ENCODE measurements at places on chromosomes 16 and 17.
A peak's percentile ranks its signal among the peaks of the same experiment; 100 is the strongest.

DNA sequence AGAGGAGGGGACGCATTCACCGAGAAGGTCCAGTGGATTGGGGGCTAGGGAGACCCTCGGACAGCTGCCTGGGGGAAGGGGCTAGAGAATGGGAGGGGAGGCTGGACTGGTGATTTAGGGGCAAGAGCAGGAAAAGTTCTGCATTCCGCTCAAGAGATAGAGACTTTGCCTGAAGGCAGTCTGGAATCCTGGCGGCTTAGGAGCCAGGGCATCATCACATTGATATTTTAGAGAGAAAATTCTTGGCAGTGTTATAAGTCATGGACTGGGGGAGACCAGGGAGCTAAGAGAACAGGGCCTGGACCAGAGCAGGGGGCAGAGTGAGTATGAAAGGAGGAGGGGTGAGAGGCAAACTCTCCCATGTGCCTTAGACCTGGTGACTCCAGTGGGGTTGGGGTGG lies 35.8 kb downstream of the MSI2 start:
- no peak for DNase-seq

GRCh38 chr16:68656751-68657150 lies 11.6 kb downstream of the CDH3 start:
- no peak for DNase-seq

GRCh38 chr17:4972752-4973151 lies 5.1 kb upstream of the SPAG7 start:
- DNase-seq: no peak

DNA sequence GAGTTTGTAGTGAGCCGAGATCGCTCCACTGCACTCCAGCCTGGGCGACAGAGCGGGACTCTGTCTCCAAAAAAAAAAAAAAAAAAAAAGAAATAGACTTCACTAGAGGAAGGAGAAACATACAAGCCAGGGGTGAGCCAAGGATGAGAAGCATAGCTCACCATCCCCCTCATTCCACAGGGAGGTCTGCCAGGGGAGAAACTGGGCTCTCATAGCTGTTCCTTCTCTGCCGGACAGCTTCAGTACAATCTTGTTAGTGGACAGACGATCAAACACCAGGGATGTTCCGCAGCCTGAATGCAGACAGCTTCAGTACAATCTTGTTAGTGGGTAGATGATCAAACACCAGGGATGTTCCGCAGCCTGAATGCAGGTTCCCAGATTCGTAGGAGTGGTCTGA lies 509.6 kb downstream of the CDH13 start:
- no peak for DNase-seq

- peak; percentile 55 for DNase-seq
These were observed 86.1 kb downstream of the ZDHHC7 start for GRCh38 chr16:84925092-84925772.

DNA sequence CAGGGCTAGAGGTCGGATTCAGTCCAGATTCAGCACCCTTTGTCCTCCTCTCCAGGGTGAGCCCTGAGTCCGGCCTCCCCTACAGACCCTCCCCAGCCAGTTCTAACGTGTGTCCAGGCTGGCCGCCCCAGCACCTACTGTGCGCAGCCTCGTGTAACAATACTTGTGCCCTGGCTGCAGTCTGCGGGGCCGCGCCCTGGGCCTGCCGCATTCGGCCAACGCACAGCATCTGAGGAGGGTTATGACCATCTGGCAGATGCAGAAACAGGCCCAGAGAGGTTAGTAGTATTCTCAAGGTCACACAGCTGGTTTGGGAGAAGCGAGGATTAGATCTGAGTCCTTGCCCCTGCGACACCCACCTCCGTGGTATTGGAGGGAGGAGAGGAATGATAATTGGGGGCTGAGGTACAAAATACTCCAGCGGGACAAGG lies 968 bp downstream of the RIPOR1 start:
- no peak for DNase-seq

- no peak for DNase-seq
These were observed 9.7 kb upstream of the RUSF1 start for GRCh38 chr16:31517800-31518402.

GRCh38 chr17:44241106-44241624 lies 21.7 kb upstream of the UBTF start:
- DNase-seq: no peak

DNA sequence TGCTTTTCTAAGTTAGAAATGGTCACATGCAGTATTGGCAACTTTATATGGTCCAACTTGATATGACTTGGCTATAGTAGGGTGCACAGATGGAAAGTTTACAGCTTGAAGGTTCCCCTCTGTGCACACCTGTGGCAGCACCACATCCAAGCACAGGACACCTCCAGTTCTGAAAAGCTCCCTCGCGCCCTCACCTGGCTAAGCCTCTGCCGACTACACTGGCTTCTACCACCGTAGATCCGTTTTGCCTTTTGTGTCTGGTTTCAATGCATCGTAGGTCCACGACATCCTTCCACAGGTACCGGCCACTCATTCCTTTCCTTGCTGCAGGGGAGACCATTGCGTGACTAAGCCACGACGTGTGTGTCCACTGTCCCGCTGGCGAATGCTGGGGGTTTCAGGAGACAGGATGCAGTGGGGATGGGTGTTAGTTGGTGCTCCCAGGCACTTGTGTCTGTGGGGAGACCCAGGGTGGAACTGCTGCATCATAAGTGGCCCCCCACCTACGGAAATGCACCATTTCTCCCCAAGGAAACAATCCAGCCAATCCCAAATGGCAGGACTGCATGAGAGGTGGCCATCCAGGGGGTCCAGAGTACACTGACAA lies 4.9 kb upstream of the RASD1 start:
- no peak for DNase-seq

DNA sequence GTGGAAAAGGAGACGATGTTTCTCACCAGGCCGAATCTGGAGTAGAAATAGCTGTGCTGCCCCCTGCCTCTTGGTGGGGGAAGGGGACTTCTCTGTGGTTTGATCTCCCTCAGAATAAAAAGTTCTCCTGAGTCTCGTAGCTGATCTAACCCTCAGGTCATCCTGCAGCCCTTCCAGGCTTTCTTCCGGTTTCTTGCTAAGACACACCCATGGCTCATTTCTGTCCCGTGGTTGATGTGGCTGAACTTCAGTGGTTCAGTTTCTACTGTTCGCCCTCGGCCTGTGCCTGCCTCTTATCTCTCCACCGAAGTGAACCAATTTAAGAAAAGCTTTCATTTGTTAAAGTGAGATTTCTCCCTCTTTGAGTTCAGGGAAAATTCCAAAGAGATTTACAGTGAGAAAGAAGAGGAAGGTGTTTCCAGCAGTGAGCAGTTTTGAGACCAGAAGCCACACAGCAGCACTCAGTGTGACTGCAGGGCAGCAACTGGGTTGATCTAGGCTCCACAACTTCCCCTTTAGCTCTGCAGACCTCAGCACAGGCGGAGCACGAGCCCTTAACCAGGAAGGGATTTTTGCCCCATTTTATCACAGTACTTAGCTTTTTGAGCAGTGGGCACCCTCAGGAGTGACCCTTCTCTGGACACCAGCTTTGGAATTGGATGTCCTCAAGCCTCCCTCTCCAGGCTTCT lies 34.9 kb upstream of the CACNG5 start:
- no peak for DNase-seq

DNA sequence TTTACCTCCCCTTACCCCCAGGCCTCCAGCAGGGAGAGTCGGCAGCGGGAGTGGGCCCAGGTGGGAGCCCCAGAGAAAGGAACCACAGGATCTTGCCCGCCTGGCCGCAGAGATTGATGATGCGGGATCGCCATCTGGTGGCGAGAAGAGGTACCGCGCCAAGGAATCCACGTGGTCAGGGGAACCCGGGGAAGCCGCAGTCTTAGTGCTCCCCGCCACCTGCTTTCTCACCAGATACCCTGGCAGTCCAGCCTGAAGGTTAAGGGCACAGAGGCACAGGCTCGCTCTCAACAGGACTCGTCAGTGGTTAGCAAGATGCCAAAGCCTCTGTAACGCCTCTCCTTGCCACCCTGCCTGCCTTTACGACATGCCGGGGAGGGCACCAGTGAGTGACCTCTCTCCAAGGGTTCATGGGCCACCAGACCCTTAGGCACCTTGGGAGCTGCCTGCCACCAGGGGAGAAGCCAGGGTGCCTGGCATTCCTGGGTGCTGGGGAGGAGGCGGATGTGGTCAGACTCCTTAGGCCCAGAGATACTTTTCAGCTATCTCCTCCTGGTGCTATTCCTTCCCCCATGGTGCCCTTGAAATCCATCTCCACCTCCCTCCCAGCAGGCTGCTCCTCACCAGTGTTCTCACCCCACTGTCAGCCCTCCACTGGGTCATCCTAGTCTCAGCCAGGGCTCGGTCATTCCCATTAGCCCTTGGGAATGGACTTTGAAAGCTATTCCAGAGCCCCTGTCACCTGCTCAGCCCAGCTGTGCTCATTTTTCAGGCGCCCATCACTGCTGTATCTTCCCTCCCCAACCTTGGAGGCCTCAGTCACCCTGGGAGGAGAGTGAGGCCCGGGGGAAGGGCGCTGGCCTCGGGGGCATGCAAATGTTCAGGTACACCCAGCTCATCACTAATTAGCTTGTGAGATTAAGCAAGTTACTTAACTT lies 5.5 kb upstream of the RHBDF2 start:
- peak; percentile 82 for DNase-seq

GRCh38 chr17:9468532-9468931 lies 107.1 kb downstream of the STX8 start:
- no peak for DNase-seq

GRCh38 chr16:75083813-75084212 lies 32.8 kb downstream of the LDHD start:
- no peak for DNase-seq

DNA sequence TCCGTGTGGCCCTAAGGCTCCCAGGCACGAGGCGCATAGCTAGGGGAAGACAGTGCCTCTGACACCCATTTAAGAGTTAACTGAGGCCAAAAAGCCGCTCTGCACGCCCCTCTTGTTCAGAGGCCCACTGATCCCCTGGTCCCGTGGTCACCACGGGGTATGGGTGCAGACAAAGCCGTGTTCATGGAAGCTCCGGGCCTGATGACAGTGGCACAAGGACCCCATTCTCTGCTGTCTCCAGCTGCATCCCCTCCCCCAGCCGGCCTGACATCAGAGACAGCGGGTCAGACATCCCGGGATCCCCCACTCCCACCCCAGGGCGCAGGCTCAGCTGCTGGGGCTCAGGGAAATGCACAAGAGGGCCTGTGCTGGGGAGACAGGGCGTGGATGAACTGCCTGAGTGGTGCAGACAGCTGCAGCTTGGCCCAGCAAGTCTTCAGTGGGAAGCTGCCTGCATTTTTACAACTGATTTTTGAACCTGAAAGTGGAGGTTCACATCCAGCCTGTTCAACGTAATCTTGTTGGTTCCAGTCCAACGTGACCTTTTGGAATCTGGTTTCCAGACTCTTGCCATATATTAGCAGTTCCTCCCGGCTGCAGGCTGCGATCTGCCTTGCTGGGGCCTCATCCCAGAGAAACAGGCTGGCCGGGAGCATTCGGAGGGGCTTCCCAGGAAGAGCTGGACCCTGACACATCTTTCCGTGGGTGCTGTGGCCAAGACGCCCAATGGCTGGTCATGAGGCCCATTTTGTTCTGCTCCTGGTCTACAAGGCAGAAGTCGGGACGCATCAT lies 9.7 kb upstream of the BAHCC1 start:
- DNase-seq: no peak

DNA sequence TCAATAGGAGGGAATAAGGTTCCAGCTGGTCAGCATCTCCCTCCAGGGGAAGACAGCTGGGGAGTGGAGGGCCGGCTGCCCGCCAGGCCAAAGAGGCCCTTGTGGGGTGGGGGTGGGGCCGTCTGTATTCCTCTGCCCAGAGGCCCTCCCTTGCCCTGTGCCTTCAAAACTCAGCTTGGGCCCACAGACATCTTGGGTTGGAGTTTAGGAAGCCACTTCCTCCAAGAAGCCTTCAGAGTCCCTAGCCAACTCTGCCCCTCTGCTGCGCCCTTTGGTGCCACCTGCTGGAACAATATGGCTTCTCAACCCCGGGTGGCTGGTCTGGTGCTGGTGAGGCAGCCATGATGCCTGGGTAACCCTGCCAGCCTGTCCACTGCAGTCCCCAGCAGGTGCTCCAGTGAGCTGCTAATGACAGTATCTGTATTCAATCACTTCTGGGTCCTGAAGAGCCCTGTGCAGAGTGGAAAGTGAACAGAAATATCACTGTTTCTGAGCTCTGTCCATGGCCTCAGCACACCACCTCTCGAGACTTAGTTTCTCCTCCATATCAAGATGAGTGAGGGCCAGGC lies 16.7 kb downstream of the HSD11B2 start:
- DNase-seq: peak; percentile 60

- DNase-seq: no peak
These were observed 495.4 kb downstream of the TOX3 start for GRCh38 chr16:52051414-52052172.

DNA sequence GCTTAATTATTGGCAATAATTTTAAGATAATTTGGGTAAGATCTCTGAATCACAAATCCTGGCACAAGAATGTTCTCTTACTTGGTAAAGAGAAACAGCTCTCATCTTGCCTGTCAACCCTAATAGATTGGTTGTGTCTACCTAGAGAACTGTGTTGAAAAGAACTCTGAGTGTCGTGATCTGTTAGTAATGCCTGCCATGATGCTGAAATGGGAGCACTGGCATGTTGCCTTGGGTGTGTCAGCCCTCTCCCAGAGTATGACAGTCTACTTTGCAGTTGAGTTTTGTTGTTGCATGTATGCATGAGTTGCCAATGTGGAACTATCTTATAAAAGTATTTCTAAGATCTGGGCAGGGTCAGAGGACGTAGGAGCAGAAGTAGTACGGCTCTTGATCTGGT lies 221.4 kb downstream of the MAF start:
- no peak for DNase-seq

DNA sequence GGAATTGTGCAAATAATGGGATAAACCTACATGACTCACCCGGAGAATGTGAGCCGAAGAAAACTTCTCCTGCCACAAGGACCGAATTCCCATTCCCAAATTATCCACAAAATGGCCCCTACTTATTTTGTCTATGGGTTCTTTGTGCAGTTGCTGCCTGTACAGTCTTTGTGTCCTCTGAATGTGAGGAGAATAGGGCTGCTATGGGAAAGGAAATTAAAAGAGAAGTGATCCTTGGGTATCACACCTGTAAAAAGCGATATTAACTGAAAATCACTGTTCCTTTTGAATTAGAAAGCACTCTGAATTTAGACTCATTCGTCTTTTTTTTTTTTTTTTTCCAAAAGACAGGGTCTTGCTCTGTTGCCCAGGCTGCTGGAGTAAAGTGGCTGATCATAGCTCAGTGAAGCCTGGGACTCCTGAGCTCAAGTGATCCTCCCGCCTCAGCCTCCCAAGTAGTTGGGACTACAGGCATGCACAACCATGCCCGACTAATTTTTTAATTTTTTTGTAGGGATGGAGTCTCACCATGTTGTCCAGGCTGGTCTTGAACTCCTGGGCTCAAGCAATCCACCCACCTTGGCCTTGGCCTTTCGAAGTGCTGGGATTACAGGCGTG lies 45.4 kb downstream of the CHD9 start:
- DNase-seq: no peak

DNA sequence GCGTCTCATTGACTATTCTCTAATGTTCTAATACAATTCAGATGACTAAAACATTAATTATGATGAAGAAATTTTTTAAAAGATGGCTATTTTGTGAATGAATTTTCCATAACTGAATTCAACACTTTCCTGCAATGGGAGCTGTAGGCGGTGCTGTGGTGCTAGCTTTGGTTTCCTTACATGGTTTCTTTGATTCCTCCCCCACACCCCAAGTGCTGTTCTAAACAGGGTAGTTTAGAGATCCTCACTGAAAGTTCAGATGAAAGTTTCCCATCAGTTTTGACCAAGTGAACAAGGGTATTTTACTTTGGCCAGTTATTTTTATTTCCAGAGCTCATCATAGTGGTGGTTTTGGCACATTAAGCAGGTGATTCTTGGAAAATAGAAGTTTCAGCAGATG lies 26.0 kb upstream of the MRC2 start:
- DNase-seq: no peak
